ENCODE measurements at places on chromosomes 5 and 9.

DNA sequence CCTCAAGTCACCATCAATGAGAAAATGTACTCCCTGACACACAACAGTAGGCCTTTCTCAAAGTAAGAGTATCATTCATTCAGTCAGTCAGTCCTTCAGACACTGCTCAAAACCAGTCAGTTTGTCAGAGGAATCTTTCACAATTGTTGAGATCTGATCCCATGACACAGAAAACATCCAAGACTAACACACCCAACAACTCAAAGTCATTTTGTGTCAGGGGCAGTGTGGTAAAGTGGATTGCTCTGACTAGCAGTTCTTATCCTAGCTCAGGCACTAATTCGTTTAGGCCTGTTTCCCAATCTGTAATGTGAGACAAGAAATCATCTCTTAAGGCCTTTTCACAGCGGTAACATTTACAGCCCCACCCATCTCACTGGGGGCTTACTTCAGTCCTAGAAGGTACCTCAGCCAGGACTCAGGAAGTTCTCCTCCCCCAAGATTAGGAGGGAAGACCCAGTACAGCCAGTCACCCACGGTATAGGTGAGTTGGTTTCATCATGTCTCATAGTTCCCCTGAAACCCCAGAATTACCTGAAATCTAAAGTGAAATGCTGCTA, 31.9 kb downstream of the SH3TC2 start:
- DNase-seq, result no peak

DNA sequence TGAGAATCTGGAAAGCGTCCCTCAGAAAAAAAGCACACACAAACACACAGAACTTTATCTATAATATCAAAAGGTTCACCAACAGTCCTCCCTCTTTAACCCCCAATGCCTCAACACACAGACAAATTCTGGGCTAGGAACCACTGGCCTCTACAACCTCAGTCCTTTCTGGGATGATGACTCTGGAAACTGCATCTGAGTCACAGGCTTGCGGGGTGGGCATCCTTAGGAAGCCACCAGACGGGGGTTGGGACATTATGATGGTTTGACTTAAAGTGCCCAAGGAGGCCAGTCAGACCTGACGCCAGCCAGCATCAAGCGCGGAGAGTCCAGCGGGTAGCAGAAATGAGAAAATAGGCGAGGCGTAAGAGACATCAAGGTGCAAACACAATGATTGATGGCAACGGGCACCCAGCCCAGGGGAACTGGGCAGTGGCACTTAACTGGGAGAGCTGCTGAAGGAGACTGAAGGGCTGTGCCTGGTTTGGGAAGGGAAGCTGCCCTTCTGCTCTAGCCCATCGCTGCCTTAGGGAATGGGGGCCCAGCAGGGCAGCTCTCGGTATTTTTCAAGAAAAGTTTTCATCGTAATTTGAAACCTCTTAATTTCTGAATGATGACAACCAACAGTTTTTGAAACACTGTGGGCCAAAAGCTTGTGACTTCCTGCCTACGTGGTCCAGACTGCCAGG, 20.7 kb downstream of the SPRY4 start:
- DNase-seq, result no peak

- no peak for DNase-seq
Observed at GRCh38 chr5:113054899-113055298, 78.3 kb downstream of the DCP2 start.

DNA sequence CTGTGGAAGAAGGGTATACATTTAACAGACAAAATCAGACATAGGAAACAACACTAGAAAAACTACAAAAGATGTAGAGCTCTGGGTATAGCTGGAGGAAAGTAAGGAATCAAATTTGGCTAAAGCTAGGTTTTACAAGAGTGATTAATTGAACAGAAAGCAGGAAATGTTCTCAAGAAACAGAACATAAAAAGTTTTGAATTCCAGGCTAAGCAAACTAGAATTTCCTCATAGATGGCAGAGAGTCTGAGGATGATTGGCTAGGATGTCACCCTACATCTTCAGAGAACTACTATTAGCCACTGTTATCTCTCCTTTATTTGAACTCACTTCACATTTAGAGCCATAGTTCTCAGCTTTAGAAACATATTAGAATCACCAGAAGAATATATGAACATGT, 502.1 kb upstream of the PAPPA start:
- no peak for DNase-seq

GRCh38 chr5:82641331-82642003, 363.3 kb upstream of the RPS23 start:
- DNase-seq, result peak; percentile 79

- DNase-seq, result no peak
Observed at GRCh38 chr5:55062039-55062779, 38.2 kb downstream of the GZMK start.

DNA sequence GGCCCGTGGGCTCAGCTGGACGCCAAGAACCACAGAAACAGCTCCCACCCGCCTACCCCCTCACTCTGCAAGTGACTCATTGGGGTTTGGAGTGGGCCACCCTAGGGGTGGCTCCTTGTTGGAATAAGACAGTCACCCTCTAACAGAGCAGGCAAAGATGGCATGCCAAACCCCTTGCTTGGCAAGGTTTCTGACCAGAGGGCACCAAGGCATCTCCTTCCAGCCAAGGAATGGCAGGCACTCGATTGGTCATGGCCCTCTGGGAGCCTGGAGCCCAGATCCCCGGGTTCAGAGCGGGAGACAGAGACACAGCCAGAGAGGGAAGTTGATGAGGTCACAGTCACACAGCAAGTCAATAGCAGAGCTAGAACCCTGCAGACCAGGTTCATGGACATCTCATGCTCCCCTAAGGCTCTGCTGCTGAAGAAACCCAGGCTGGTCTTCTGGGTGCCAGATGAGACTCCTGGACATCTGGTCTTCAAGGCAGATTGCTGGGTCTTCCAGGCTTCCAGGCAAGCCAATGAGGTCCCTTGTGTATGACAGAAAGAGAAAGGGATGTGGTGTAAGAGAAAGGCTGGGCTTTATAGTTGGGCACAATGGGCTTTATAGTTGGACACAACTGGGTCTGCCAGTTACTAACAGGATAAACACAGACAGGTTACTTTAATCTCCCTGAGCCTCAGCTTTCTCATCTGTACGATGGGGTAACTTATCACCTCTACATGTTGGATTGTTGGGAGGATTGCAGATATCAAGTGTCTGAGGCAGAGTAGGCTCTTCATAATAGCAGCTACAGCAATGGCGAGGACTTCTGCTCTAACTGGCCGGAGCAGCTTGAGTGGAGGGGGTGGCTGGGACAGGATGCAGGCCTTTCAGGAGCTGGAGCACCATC, 23.3 kb upstream of the KIF12 start:
- DNase-seq, result no peak

DNA sequence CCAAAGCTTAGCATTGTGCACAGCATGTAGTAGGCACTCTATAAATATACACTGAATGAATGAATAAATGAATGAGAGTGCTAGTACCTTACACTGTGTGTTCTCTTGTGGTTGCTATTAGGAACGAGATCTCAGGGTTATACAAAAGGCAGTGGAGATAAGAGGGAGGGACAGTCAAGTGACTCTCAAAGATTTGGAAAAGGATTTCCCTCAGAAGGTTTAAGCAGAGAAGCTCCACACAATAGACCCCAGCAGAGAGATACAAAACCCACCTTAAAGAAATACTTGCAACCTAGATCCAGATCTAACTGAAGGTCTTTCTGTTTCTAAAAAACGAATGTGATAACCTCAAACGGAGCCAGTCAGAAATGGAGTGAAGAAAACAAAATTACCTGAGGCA, 11.8 kb upstream of the EFNA5 start:
- DNase-seq, result no peak

GRCh38 chr5:88480245-88480644, 211.6 kb upstream of the TMEM161B start:
- no peak for DNase-seq

GRCh38 chr5:177402271-177403043, 2.0 kb upstream of the PFN3 start:
- no peak for DNase-seq

- no peak for DNase-seq
Observed at GRCh38 chr5:129601576-129601975, 141.5 kb downstream of the ADAMTS19 start.

- DNase-seq, result no peak
Observed at GRCh38 chr5:8068078-8068477, 199.1 kb downstream of the MTRR start.

DNA sequence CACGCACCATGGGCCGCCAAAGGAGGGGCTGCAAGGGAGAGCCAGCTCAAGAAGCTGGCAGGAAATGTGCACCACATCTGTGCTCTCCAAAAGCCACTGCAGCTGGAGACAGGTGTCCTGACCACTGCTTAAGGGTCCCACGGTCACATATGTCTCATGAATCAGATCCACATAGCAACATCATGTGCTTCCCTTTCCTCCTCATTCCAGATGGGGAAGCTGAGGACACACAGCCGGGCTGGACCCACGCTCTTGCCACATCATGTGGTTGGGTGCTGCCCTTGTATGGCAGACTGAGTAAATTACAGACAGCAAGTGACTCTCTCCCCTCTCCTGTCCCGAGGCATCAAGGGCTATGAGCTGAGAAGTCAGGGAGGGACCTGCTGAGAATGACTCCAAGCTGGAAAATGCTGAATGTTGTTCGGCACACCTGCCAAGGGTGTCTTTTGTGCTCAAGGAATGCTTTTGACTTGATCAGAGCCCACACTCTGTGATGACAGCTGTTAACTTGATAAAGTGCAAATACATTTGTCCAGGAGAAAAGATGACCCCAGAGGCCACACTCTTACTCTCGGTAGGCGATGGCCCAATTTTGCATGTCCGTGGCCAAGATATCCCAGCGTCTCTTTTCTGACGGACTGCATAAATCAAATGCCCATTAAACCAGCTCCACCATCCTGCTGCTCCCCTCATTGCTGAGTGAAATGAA, 58.2 kb downstream of the NSUN2 start:
- no peak for DNase-seq

- DNase-seq, result peak; percentile 23
Observed at GRCh38 chr5:77224672-77225355, 14.3 kb downstream of the PDE8B start.

- no peak for DNase-seq
Observed at GRCh38 chr9:5596173-5596572, 32.7 kb upstream of the RIC1 start.

DNA sequence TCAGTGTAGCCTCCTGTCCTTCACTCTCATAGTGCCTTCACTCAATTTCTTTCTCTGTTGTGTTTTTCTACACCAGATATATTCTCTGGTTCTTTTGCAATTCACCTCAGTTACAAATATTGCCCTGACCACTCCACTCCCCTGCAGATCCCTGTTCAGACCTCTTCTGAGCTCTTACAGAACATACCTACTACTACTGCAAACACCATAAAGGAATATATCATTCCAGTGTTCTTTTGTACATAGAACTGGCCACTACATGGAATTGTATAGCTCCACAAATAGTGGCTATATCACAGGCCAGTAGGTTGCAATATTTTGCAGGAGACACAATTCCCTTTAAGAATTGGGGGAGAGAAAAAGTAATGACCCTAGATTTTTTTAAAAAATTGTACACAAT, 21.0 kb downstream of the ALDH1A1 start:
- no peak for DNase-seq

GRCh38 chr5:40871177-40871576, 30.0 kb downstream of the CARD6 start:
- no peak for DNase-seq
